ENCODE measurements at places on chromosomes 1 and 21.

- no peak overlapping the region for H3K27ac ChIP-seq
- H3K4me3 ChIP-seq = no peak overlapping the region
- no peaks in the 10 kb centered on the region for H3K36me3 ChIP-seq
Observed at GRCh38 chr1:33338440-33339211, 17.7 kb upstream of the A3GALT2 start.

DNA sequence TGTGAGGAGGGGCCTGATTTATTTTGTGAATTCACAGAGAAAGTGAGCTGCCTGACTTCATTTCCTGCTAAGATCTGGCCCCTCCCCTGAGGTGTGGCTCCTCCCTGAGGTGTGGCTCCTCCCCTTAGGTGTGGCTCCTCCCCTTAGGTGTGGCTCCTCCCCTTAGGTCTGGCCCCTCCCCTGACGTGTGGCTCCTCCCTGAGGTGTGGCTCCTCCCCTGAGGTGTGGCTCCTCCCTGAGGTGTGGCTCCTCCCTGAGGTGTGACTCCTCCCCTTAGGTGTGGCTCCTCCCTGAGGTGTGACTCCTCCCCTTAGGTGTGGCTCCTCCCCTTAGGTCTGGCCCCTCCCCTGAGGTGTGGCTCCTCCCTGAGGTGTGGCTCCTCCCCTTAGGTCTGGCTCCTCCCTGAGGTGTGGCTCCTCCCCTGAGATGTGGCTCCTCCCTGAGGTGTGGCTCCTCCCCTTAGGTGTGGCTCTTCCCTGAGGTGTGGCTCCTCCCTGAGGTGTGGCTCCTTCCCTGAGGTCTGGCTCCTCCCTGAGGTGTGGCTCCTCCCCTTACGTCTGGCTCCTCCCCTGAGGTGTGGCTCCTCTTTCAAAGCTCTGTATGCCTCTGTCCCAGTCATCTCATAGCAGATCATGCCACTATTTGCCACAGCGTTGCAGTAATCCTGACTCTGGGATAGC lies 26.9 kb upstream of the LRRC3 start:
- H3K27me3 ChIP-seq = peaks cover 2% of the 10 kb centered on the region
- H3K27ac ChIP-seq = peak overlapping the region; percentile 72
- H3K36me3 ChIP-seq = peaks cover 23% of the 10 kb centered on the region
- no peaks in the 10 kb centered on the region for H3K4me1 ChIP-seq

DNA sequence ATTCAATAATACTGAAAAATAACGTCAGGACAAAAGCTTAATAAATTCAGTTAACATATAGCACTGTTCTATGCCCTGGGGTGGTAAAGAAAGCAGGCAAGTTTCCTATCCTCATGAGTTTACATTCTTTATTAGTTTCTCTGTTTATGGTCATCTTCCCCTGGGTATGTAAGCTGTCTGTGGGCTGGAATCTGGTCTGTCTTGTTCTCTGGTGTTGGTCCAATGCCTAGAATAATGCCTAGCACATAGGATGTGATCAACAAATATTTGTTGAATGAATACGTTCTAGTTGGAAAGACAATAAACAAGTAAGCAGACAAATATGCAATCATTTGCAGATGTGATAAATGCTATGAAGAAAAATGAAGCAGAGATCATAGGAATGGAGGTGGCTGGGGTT lies 7.2 kb upstream of the IGSF3 start:
- H3K36me3 ChIP-seq = no peaks in the 10 kb centered on the region
- peaks cover 7% of the 10 kb centered on the region for H3K27me3 ChIP-seq
- H3K4me1 ChIP-seq = no peaks in the 10 kb centered on the region
- no peak for DNase-seq
- no peak overlapping the region for H3K4me3 ChIP-seq

DNA sequence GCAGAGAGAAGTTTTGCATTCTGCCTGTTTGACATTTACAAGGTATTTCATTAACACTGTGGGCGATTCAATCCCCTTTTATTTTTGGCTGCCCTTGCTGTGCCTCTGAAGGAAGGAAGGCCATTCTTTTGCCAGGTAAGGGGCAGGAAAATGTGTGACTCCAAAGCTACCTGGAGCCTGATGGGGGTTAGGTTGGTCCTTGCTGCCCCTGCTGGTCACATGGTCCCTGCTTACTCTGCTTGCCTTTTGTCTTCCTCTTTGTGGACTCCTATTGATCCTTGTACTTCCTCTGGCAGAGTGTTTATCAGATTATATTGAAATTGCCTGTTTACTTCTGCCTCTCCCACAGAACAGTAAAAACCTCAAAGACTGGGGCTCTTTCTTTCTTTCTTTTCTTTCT lies 65.7 kb downstream of the ST6GALNAC3 start:
- no peaks in the 10 kb centered on the region for H3K4me1 ChIP-seq
- DNase-seq = no peak
- H3K4me3 ChIP-seq = no peak overlapping the region
- no peak overlapping the region for H3K27ac ChIP-seq
- H3K36me3 ChIP-seq = no peaks in the 10 kb centered on the region
- no peaks in the 10 kb centered on the region for H3K27me3 ChIP-seq

- no peaks in the 10 kb centered on the region for H3K36me3 ChIP-seq
- DNase-seq = no peak
- H3K27me3 ChIP-seq = no peaks in the 10 kb centered on the region
Observed at GRCh38 chr21:22191581-22191980, 1193.4 kb downstream of the NCAM2 start.

GRCh38 chr1:247407180-247407616 lies 8.8 kb upstream of the NLRP3 start:
- H3K36me3 ChIP-seq = no peaks in the 10 kb centered on the region
- H3K27ac ChIP-seq = peak overlapping the region; percentile 43
- H3K4me3 ChIP-seq = no peak overlapping the region
- H3K4me1 ChIP-seq = peaks cover 38% of the 10 kb centered on the region
- H3K27me3 ChIP-seq = peaks cover 4% of the 10 kb centered on the region

DNA sequence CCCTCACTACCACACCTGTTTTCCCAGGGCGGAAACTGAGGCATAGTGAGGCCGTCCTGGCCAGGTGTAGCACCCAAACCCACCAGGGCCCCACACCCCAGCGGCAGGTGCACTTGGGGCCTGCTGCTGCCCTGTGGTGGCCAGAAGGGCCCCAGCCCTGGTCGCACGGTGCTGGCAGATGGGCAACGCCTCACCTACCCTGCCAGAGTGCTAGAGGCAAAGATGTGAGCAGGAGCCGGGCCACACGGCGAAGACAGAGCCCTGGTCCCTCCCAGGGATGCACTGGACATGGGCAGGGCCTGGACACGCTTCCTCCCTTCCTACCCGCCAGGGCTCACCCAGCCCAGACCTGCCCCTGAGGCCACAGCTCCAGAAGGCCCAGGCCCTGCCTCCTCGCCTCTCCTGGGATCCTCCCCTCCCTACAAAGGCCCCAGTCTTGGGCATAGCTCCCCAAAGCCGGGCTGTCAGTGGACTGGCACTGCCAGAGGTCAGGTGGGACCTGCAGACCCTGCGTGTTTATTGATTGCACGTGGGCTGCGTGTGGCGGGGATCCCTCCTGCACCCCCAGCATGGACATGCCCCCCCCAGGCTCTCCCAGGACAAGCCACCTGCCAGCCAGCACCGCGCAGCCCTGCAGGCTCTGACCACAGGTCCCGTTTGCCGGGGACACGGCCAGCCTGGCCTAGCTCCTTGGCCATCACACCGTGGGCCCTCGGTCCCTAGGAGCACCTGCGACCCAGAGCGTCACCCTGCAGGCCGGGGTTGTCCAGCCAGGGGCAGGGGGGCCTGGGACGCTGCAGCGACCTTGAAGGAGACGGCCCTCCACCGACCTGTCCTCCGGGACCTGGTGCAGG lies 44.1 kb downstream of the MEGF6 start:
- no peaks in the 10 kb centered on the region for H3K4me1 ChIP-seq
- no peak overlapping the region for H3K27ac ChIP-seq

DNA sequence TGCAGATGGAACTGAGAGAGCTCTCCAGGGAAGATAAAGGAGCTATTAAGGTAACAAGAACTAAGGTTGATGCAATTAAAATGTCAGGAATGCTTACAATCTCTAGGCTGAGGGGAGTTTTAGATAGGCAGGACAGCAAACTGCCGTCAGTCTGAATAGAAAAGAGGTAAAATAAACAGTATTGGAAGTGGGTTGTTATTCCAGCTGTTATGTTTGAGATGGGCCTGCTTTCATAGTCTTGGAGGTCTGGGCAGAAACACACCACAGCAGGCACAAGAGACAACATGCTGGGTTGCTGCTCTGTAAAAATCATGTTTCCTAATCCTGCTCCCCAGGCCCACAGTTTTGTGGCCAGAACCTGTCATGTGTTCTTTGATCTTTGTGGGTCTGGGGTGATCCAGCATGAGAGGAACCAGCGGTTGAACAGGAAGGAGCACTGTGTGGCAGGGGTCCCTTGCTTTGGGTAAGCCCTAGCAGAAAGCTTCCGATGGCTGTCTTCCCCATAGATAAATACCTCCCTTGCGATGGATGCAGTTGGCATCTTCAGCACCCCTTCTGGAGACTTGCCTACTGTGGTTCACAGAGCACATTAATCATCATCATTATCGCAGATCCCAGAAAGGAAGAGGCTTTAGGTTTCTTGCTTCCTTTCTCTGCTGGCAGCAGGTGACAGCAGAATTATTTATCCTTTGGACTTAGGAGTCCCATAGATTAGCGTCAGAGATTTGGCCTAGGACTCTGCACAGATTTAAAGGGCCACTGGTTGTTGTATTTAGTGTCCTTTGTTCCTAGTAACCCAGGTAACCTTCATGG lies 97.1 kb downstream of the AK5 start:
- no peak overlapping the region for H3K4me3 ChIP-seq
- DNase-seq = no peak
- no peak overlapping the region for H3K27ac ChIP-seq
- no peaks in the 10 kb centered on the region for H3K27me3 ChIP-seq
- H3K36me3 ChIP-seq = no peaks in the 10 kb centered on the region

GRCh38 chr1:235906436-235906835 lies 39.7 kb upstream of the LYST start:
- no peak for DNase-seq
- H3K4me1 ChIP-seq = peaks cover 2% of the 10 kb centered on the region
- no peak overlapping the region for H3K4me3 ChIP-seq
- no peak overlapping the region for H3K27ac ChIP-seq
- H3K27me3 ChIP-seq = no peaks in the 10 kb centered on the region

GRCh38 chr1:65321879-65322278 lies 12.5 kb downstream of the DNAJC6 start:
- H3K36me3 ChIP-seq = no peaks in the 10 kb centered on the region
- H3K4me3 ChIP-seq = no peak overlapping the region
- H3K27me3 ChIP-seq = peaks cover 7% of the 10 kb centered on the region
- no peak for DNase-seq
- H3K27ac ChIP-seq = no peak overlapping the region
- no peaks in the 10 kb centered on the region for H3K4me1 ChIP-seq

- no peak overlapping the region for H3K27ac ChIP-seq
- peaks cover 2% of the 10 kb centered on the region for H3K27me3 ChIP-seq
- peaks cover 15% of the 10 kb centered on the region for H3K36me3 ChIP-seq
- no peak for DNase-seq
Observed at GRCh38 chr1:229241390-229241789, 29.5 kb upstream of the RAB4A start.

DNA sequence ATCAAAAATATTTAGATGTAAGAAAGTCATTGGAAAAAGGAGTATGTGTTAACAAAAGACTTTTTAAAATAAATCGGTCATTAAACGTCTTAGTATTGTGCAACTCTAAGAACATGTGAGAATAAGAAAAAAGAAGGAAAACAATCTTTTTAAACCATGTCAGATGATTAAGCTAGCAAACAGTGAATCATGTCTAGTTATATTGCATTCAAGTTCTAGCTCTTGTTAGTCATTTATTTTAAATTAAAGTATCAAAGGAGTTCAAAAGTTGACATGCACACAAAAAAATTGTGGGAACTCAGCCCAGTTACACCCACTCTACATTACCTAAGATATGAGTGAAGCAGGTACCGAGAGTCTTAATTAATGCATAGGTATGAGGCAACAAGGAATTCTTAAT lies 9.8 kb downstream of the FRRS1 start:
- peaks cover 7% of the 10 kb centered on the region for H3K36me3 ChIP-seq

DNA sequence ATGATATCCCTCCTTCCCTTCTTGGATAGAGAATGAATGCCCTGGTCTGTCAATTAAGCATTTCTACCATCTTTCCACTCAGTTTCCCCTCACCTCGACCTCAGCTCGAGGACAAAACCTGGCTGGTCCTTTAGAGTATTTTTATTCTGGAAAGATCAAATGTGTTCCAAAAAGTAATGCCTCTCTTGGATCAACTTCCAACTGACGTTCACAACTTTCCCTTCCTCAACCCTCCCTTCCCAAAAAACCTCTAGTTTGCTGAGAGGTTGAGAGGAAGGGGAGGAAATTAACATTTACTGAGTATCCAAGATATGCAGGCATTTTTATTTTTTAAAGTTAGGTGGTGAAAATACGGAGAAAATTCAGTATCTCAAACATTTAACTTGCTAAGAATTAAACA lies 182.9 kb downstream of the TGFBR3 start:
- peaks cover 29% of the 10 kb centered on the region for H3K27me3 ChIP-seq
- peaks cover 72% of the 10 kb centered on the region for H3K36me3 ChIP-seq
- peaks cover 91% of the 10 kb centered on the region for H3K4me1 ChIP-seq
- no peak overlapping the region for H3K4me3 ChIP-seq

- no peak for DNase-seq
- H3K27me3 ChIP-seq = peaks cover 7% of the 10 kb centered on the region
- H3K27ac ChIP-seq = no peak overlapping the region
- no peak overlapping the region for H3K4me3 ChIP-seq
- H3K36me3 ChIP-seq = no peaks in the 10 kb centered on the region
Observed at GRCh38 chr1:14872762-14873161, 274.3 kb downstream of the KAZN start.

GRCh38 chr21:17359781-17360180 lies 153.1 kb upstream of the CXADR start:
- H3K4me3 ChIP-seq = no peak overlapping the region
- H3K36me3 ChIP-seq = no peaks in the 10 kb centered on the region
- no peaks in the 10 kb centered on the region for H3K27me3 ChIP-seq

DNA sequence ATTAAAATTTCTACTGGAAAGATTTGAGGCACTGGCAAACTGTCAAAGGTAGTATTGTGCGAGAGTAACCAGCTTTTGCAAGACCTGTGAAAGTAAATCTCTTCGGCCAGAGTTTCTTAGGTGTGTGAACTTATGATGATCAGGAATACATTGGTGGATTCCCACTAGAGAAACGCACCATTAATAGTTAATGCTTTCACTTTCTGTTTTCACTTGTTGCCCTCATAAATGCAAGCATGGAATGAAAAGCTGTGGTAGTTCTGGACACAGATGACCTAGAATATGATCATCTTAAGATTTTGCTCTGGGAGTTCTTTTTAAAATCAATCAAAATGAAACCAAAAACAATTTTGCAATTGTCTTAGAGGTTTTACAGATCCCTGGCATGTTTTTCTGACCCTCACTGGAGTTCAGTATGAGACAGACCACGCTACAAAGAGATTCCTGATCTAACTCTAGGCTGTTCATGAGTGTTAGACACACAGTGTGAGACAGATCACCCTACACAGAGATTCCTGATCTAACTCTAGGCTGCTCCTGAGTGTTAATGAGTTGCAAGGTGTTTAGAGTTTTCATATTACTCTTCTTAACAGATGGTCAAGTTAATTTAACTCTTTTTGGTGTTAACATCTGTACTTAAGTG lies 98.8 kb downstream of the SDCCAG8 start:
- peak overlapping the region; percentile 79 for H3K27ac ChIP-seq
- peak overlapping the region; percentile 65 for H3K4me3 ChIP-seq
- H3K4me1 ChIP-seq = peaks cover 17% of the 10 kb centered on the region
- peaks cover 11% of the 10 kb centered on the region for H3K36me3 ChIP-seq
- H3K27me3 ChIP-seq = no peaks in the 10 kb centered on the region
- DNase-seq = peak; percentile 2

GRCh38 chr1:170836141-170836540 lies 99.2 kb upstream of the MROH9 start:
- H3K36me3 ChIP-seq = no peaks in the 10 kb centered on the region
- no peak overlapping the region for H3K4me3 ChIP-seq
- H3K27ac ChIP-seq = no peak overlapping the region

- H3K4me1 ChIP-seq = no peaks in the 10 kb centered on the region
- H3K36me3 ChIP-seq = no peaks in the 10 kb centered on the region
- H3K27ac ChIP-seq = no peak overlapping the region
- H3K27me3 ChIP-seq = no peaks in the 10 kb centered on the region
Observed at GRCh38 chr1:243407284-243408018, 151.6 kb downstream of the SDCCAG8 start.

Data from immature natural killer cell (primary cell).